ENCODE measurements at places on chromosomes 7 and 10.

DNA sequence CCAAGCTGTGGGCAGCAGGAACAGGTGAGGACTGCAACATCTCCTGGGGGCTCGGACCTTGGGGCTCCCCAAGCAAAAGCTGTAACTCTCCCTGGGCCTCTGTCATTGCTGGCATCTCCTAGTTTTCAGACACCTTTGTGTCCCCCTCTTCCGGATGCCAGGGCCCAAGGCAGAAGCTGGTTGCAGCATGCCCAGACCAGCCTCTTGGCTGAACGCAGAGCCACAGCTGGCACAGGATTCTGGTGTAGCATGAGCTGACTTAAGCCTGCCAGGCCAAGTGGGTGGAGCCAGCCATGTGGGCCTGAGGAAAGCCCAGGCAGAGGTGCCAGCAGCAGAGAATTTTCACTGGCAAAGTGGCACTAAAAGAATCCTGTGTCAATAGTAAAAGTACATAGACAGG lies 43.5 kb downstream of the ZWINT start:
- no peak for DNase-seq

- no peak for DNase-seq
These were observed 42.6 kb upstream of the DLG5 start for GRCh38 chr10:77969114-77969513.

- DNase-seq, result no peak
These were observed 187.7 kb downstream of the JAZF1 start for GRCh38 chr7:27992755-27993493.

DNA sequence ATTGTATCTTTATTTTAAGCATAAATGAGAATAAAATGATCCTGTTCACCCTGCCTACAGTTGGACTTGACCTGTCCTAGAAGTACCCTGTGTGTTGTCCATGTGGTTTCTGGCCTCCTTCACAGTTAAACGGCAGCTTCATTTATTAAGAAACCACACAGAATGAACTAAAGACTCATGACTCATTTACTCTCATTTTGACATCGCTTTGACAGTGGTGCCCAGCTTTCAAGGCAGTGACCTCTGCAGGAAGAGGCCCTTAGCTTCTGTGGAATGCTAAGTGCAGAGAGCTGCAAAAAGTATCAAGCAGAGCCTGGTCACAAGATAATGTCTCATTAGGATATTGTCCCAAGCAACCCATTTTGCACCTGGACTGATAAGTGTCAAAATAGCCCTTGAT lies 93.4 kb downstream of the AVL9 start:
- no peak for DNase-seq

GRCh38 chr10:89029785-89030437 lies 39.3 kb downstream of the FAS start:
- DNase-seq, result peak; percentile 34

GRCh38 chr10:32970910-32971309 lies 12.9 kb upstream of the ITGB1 start:
- no peak for DNase-seq

DNA sequence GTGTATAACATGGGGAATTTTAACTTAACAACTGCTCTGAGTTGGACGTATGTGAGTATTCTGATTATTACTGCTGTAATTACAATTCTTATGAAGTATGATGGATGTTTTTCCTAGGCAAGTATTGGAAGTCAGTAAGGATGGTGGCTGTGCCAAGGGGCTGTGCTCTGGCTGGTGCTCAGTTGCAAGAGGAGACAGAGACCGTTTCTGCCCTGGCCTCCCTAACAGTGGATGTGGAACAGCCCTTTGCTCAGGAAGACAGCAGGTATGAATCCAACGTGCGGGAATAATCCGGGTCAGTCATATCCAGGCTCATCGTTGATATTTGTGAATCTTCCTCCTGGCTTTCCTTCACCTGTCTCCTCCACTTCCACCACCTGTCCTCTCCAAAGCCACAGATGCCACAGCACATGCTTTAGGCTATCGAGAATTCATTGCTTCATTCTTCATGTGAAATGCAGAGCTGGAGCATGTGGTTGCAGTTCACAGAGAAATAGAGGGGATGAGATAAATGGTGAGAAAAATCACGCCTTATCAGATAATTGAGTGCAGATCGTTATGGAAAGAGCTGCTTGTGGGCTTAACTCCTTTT lies 141.7 kb downstream of the TWIST1 start:
- no peak for DNase-seq

DNA sequence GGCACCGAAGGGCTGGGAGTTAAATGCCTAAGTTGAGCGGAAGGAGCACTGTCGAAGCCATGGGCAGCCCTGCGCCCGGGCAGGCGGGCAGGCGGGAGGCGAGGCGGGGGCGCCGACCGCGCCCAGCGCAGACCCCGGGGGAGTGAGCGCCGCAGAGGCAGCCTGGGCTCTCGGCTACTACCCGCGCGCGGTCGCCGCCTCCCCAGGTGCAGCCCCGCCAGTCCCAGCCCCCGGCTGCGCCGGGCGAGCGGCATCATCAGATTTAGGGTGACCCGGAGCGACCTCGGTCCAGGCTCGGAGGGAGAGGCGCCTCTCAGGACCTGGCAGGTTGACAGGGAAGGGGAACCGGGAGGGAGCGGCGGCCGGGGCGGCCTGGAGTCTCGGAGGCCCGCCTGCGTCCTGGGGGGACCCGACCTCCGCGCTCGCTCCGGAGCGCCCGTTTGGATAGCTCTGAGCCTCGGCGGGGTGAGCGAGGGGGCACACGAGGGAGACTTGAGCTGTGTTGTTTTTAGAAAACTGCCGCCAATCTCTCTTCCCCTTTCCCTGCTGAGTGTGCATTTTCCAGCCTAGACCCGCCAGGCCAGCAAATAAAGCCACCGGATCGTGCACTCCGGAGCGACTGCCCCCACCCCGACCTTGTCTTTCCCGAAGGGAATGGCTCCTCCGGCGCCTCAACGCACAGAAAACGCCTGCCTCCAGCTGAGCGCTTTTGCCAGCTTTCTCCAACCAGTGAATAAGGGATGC lies 2.3 kb upstream of the NRP1 start:
- DNase-seq, result no peak

GRCh38 chr7:480531-481218 lies 39.0 kb downstream of the PDGFA start:
- no peak for DNase-seq

- DNase-seq, result no peak
These were observed 144.5 kb upstream of the YAE1 start for GRCh38 chr7:39421661-39422060.

GRCh38 chr7:120743128-120743527 lies 114.8 kb downstream of the TSPAN12 start:
- no peak for DNase-seq

GRCh38 chr7:55026867-55027490 lies 8.2 kb downstream of the EGFR start:
- no peak for DNase-seq

DNA sequence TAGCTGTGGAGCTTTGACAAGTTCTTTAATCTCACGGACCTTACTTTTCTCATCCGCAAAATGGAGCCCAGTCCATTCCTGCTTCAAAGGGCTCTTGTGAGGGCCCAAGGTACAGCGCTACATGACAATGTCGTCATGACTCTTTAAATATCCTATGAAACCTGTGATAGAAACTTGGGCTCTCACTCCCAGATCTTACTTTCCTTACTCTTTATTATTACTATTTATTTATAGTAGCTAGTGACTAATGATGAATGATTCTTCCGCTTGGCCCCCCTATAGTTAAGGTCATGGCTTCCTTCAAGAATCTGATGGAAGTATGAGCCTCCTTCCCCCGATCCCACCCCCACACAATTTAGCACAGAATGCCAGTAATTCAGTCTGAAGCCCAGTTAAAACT lies 41.9 kb downstream of the RBM20 start:
- DNase-seq, result no peak

- DNase-seq, result no peak
These were observed 836.8 kb downstream of the SORCS1 start for GRCh38 chr10:106327747-106328146.

GRCh38 chr10:70510904-70511303 lies 32.3 kb downstream of the PALD1 start:
- no peak for DNase-seq

DNA sequence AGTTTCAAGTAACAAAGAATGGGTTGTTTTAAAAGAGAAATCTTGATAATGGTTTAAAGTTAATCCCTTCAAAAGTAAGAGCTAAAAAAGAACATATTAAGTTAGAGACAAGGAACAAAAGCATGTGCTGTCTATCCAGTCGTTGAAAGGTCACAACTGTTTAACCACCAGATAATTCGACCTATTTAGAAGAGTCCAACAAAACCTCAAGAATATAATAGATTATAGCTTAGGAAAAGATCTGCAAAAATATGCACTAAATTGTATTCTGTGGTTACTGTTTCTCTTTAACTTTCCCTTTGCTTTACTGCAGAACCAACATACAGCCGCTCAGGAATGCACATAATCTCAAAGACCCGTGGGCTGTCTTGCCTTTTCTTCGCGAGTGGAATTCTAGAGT lies 74.9 kb downstream of the PCGF5 start:
- no peak for DNase-seq

DNA sequence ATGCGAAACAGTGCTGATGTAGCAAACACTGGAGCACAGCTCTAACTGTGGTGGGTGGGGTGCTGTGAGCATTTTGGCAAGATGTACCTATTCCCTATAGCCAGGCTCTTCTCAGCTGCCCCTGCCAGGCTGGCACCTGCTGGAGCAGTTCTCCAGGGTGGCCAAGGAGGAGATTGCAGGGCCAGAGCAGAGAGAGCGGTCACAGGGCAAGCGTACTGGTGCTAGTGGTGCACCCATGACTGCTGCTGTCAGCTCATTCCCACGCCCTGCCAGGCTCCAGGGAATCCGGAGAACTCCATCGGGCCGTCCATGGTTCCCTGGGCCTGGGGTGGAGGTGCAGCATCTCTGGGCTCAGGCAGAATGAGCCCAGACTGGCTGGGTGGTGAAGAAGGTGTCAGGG lies 2.1 kb downstream of the COL13A1 start:
- no peak for DNase-seq

GRCh38 chr10:106573106-106573505 lies 591.4 kb downstream of the SORCS1 start:
- DNase-seq, result no peak

DNA sequence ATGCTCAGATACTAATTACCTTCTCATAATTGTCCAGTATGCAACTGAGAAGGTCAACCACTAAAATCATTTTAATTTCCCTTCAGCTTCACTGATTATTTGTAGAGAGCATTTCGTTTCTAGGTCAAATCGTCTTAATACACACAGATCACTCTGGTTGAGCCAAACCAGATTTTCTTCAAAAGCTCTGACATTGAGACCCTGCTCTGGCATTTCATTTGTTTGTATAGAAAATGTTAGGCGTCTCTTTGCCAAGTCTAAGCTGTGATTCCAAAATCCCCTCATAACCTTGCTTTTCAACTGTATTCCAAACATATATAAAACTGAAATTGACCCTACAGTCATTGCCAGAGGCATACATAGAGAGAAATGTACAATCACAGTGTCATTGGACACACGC lies 520.0 kb downstream of the CNTNAP2 start:
- no peak for DNase-seq

Data from stimulated activated CD4-positive, alpha-beta T cell treated with anti-CD3 and anti-CD28 coated beads, TNF-alpha, amount 100 ng/mL, for 4 hours (primary cell).